DMS153 (cell line): ENCODE measurements at places on chromosomes 1 and 21.

GRCh38 chr1:53605181-53605580 lies 133.8 kb downstream of the GLIS1 start:
- DNase-seq, result no peak

GRCh38 chr1:22096036-22096435 lies 43.5 kb downstream of the CDC42 start:
- DNase-seq, result no peak

DNA sequence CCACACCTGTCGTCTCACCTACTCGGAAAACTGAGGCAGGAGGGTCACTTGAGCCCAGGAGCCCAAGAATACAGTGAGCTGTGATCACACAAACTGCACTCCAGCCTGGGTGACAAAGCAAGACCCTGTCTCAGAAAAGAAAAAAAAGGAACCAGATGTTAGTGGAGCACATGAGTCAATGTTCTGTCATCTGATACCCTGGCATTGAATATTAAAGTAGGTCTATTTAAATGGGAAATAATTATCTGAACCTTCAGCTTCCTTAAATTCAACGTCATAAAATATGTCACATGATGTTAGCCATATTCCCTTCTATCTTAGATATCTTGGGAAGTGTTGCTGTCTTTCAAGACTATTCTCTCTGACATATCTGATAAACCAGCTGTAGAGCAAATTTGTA lies 47.3 kb downstream of the NCAM2 start:
- DNase-seq, result no peak

GRCh38 chr1:11529330-11529729 lies 50.4 kb downstream of the DISP3 start:
- no peak for DNase-seq

- no peak for DNase-seq
These were observed 30.6 kb downstream of the PKNOX1 start for GRCh38 chr21:43004926-43005325.

GRCh38 chr1:228273720-228274451 lies 66.0 kb downstream of the OBSCN start:
- no peak for DNase-seq
